ENCODE measurements at places on chromosomes 6 and 20.
A peak's percentile ranks its signal among the peaks of the same experiment; 100 is the strongest.

GRCh38 chr20:51348876-51349275 lies 193.6 kb downstream of the NFATC2 start:
- no peak for DNase-seq

GRCh38 chr20:8425016-8425415 lies 292.9 kb downstream of the PLCB1 start:
- DNase-seq, result no peak

- peak; percentile 82 for DNase-seq
Observed at GRCh38 chr6:157184202-157185015, 138.9 kb downstream of the TMEM242 start.

DNA sequence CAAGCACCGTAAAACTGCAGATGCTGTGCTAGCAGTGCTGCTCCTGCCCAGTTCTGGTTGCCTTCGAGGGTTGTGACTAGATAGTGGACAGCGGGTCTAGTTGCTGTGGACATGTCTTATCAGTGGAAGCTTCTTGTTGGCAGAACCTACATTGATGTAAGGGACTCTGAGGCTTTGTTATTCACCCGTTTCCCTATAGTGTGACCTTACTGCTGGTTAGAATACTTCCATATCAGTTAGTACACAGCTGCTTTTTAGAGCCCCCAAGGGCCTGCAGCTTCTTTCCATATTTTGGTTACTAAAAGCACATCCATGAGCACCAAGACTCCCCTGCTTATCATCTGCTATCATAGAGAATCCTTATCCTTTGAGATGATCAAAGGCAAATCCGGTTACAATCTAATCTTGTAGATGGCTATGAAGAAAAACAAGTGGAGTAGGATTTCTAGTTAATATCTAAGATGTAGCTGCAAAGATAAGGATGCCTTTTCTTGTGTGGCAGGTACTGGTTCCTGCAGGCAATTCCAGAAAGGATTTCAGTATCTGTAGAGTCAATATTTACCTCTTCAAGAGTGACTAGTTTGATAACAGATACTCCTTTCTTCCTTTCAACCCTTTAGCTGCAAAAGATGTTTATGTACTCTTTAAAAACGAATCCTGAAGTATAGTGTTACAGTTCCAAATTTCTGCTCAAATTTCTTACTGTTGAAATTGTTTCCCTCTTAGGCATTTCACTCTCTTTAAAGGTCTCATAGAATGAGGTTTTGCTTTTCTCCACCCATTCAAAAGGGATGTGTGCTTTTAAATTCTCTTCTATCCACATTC lies 163.6 kb downstream of the JARID2 start:
- no peak for DNase-seq

GRCh38 chr6:134196568-134197193 lies 121.2 kb downstream of the SGK1 start:
- peak; percentile 21 for DNase-seq

DNA sequence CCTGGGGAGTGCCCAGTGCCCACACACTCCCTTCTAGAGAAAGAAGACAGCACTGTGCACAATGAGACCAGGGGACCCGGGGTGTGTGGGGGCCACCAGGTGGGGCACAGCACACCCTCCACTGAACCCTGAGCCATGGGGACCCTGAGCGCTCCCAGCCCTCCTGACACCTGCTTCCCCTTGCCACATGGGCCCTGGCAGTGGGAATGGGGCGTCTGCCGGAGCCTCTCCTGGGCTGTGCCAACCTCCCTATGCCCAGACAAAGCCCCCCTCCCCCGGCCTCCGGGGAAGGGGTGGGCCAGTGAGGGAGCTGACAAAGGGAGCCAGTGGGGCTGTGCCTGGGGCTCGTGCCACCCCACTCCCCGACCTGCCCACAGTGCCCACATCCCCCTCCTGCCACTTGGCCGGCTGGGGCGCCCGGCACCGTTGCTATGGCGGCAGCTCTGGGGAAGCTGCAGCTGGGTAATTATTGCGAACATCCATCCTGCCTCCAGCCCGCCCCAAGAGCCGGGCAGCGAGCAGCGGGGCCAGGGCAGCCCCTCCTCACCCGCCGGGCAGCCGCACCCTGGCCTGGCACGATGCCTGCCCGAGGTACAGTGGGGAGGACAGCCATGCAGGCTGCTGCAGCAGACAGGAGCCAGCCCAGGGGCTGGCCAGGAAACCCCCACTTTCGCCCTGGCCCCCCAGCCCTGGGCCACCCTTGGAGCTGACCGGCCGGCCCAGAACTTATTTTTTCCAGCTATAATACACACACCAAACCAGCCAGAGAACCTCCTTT lies 41.9 kb upstream of the NOL4L start:
- DNase-seq, result peak; percentile 58

- DNase-seq, result no peak
Observed at GRCh38 chr20:14996883-14997672, 659.7 kb upstream of the FLRT3 start.

DNA sequence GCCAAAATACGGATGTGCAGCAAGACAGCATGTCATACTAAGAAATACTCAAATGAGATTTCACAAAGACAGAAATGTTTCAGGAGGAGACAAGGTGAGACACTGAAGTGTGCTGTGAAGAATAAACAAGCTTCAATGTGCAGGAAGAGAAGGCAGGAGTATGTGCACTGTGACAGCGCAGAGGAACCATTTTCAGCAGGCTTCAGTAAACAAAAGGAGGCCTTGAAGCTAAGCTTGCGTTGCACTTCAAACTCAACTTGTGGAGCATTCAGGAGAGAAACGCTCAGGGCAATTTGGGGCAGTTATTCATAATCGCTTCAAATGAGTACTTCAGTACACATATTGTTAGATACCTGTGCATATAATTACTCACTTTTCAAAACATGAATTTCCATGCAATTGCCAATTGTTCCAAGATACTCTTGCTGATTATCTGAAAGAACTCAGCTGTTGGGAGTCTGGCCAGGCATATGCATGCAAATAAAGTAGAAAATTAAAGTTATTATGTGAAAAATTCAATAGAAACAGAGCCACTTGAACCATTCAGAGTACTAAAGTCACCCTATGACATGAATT lies 234.2 kb upstream of the OPRM1 start:
- no peak for DNase-seq

DNA sequence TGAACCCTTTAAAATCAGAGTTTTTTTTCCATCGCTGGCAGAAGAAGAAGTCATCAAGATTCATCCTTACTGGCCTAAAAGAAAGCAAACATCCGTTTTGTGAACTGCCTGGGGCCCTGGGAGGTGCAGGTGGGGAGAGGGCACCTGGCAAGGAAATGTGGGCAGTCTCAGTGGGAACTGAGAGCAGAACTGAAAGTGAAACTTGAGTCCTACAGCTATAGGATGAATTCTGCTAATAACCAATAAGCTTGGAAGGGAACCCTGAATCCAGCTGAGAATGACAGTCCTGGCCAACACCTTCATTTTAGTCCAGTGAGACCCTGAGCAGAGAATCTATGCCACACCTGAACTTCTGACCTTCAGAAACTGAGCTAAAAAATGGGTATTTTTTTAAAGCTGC lies 130.1 kb upstream of the ASCC3 start:
- DNase-seq, result no peak

GRCh38 chr20:36507746-36508145 lies 33.6 kb upstream of the MYL9 start:
- no peak for DNase-seq

GRCh38 chr20:36613974-36614373 lies 8.4 kb downstream of the RAB5IF start:
- no peak for DNase-seq

DNA sequence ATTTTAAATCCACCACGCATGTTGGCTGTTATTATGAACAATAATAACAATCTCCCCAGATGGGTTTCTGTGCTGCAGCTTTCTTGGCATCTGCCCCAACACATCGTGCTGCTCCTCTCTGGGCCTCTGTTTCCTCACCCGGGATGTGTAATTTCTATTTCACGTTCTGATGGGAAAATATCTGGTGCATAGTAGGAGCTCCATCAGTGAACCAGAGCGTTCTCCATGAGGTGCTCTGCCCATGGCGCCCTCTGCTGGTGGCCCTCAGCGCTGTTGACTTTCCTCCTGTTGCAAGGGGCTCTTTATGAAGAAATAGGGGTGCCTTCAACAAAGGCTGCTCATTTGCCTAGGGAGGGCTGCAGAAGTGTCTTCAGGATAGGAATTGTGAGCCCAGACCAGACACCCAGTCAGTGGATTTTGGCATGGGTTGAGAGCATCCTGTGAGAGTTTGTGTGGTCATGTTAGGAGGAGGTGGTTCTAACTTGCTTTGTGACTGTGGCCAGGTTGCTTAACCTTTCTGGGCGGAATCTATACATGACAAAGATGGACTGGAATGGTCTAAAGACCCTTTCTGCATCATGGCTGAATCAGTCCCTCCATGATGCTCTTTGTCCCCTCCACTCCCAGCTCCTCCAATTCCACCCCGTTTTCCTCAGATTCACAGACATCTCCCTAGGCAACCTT lies 8.1 kb downstream of the SCRT2 start:
- peak; percentile 43 for DNase-seq

GRCh38 chr20:12504779-12505178 lies 504.0 kb upstream of the SPTLC3 start:
- DNase-seq, result no peak

Measured in astrocyte of the hippocampus (primary cell).